SIG-M5 (cell line): ENCODE measurements at places on chromosomes 7 and 10.

DNA sequence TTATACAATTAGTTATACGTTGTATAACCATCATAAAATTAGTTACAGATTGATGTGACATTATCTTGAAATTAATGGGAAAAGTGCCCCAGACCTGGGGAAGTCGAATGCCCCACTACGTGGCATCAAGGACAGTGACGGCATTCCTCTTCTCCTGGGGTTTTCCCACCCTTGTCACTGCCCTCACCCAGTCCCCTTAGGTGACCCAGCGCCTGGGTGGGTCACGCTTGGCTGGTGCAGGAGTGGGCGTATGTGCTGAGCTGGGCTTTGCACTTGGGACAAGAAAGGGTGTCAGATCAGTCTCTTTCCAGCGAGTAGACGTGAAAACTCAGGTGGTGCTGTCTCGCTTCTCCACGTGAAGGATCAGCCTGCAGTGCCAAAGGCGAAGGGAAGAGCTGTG is 7.6 kb downstream of the FOXK1 start:
- no peak for DNase-seq

GRCh38 chr10:14240253-14241189 is 90.2 kb downstream of the FRMD4A start:
- no peak for DNase-seq

DNA sequence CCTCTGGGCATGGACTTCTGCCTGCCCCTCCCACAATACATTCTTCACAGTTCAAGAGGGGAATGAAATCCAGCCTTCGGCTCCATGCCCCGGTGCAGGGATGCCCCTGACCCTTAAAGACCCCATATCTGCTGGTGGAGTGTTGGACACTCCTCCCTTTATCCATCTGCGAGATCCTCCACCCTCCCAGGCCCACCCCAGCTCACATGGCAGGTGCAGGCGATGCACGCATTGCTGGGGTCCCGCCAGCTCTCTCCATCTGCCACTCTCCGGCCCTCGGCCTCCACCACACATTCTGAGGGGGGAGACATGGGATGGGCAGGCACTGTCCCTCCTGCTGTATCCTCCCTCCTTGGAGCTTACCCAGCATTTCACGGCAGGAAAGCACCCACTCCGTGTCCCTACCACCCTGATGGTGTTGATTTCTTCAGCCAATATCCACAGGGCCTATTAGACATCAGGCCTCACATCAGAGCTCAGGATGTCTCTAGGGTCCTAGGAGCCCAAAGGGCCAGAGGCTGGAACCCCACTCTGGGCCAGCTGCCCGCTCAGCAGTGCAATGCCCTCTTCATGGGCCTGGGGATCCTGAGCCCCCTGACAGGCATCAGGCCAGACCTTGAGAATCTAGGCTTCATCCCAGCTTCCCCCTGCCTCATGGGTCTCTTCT is 18.3 kb downstream of the ATP6V1F start:
- DNase-seq, result no peak

DNA sequence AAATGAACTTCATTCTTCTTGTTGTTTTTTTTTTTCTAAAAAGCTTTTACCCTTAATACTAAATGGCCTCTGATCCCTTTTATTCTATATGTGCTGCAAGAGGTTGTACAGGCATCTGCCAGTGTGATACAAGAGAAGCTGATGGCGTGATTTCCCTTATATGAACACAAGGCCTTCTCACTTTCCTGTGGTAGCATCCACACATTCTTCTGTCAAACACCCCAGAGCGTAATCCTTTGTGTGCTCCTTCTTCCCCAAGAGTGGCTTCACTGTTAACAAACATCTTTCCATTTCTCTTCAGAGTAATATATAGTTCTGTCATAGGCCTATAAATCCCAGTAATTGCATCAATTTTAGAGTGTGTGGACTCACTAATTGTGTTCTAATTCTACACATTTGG is 86.3 kb upstream of the CAPZA2 start:
- no peak for DNase-seq

- DNase-seq, result no peak
Observed at GRCh38 chr7:81280531-81280930, 361.7 kb upstream of the SEMA3C start.

GRCh38 chr10:85915245-85915846 is 451.2 kb downstream of the GRID1 start:
- no peak for DNase-seq

- DNase-seq, result no peak
Observed at GRCh38 chr7:1661461-1661860, 8.6 kb upstream of the ELFN1 start.

DNA sequence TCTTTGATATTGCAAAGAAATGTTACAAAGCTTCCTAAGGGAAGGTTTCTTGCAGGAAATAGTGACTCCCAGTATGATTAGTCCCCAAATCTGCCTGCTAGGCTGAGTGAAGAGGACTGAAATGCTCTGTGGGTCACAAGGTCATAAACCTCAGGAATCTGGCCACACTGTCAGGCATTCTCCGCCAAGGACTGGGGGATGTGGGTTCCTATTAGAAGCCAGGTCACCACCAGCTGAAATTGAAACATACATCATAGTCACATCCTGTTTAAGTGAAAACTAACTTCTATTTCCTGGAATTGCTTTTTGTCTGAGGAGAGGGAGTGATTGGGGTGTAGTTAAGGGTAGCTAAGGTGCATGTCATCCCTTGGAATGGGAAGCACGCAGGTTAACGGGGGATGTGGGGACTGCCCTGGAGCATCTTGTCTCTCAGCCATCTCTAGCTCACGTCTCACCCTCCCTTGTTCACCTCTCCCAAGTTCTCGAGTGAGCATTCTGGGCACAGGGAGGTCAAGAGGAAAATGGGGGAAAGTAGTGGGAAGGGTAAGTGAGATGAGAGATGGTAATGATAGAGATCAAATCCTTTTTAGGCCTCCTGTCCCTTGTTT is 12.0 kb upstream of the GSAP start:
- no peak for DNase-seq

- DNase-seq, result no peak
Observed at GRCh38 chr10:103469201-103469600, 9.8 kb downstream of the CALHM3 start.

DNA sequence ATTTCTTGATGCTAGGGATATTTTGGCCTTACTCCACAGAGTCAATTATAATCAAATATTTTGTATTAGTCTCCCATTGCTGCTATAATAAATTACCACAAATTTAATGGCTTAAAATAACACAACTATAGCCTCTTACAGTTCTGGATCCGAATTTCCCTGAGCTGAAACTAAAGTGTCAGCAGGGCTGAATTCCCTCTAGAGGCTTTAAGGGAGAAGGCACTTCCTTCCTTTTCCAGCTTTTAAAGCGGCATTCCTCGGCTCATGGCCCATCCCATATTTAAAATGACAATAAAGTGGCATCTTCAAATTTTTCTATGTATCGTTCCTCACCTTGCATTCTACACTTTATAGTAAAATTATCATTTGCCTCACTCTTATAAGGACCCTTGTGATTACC is 421.4 kb upstream of the ZWINT start:
- no peak for DNase-seq

GRCh38 chr7:119256446-119257131 is 1016.4 kb upstream of the KCND2 start:
- no peak for DNase-seq

GRCh38 chr7:132965951-132966350 is 115.9 kb downstream of the CHCHD3 start:
- DNase-seq, result no peak

DNA sequence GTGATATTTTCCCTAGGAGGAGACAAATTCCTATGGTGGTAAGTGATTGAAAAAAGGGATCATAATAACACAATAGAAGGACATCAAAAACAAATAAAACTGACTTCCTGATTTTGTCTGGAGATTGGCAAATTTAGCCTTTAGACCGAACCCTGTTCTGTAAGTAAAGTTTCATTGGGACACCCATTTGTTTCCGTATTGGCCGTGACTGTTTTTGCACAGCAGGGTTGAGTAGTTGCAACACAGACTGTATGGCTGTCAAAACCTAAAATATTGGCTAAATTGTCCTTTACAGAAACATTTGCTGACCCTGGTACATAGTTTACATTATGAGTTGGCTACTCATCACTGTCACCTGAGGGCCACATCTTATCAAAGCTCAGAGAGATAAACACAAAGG is 168.6 kb downstream of the PRKCQ start:
- DNase-seq, result no peak

DNA sequence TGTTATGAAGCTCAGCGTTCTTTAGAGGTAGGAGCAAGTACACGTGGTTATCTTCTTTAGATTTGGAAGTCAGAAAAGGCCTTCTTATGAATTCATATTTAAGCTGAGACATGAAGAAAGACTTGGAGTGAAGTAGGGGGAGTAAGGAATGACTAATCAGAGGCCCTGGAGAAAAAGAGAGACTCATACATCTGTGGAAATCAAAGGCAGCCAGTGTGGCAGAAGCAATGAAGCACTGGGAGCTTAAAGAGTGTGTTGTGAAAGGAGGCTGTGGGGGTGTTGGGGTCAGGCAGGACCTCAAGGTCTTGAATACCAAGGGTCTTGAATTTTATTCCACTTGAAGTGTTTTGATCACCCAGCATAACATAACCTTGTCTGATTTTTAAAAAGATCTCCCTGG is 35.7 kb upstream of the FGL2 start:
- DNase-seq, result no peak

DNA sequence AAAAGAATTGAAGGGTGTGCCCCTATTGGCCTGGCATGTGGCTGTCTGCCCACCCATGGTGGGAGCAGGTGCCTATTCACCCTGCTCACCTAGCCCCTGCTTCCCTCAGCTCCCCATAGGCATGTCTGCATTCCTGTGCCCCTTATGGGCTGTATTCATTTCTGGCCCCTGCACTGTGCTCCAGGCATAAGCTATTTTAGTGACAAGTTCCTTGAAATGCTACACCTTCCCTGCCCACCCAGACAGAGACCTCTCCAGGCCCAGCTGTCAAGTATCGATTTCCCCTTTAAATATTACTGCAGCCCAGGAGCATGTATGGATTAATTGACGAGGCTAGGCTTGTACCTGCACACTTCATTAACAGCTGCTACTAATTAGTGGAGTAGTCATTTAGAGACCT is 235.4 kb downstream of the RPS24 start:
- no peak for DNase-seq

DNA sequence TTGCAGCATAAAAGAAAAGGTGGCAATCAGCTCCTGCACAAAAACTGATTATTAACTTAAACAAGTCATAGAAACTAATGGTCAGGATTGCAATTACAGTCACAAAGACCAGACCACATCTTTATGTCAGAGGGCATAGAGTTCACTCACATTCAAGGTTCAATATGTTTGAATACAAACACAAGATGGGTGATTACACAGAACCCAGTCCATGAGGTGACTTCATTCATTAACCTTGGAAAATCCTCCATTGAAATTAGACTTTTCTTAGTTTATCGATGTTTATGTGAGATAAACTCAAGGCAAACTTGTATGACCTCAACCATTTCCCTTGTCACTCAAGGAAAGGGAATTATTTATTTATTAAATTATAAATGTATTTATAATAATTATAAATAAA is 388.6 kb upstream of the LRRTM3 start:
- DNase-seq, result no peak

- DNase-seq, result no peak
Observed at GRCh38 chr7:32869716-32870115, 21.8 kb downstream of the KBTBD2 start.

- no peak for DNase-seq
Observed at GRCh38 chr10:100791369-100792058, 46.1 kb downstream of the PAX2 start.

DNA sequence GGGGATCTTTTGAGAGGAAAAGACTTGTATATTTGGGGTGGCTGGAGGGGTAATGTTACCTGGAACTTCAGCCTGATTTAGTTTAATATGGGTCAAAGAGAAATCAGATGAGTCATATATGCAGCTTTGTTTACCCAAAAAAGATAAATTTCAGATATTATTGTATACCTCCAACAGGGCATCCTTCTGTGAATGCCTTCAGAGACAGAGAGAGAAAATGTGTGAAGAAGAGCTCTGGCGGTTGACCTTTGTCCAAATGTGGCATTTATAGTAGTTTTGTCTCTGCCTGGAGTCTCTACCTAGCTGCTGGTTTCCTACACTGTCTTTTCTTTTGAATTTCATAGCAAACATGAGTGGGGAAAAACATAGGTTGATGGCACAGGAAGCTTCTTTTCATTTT is 21.6 kb downstream of the LRMDA start:
- no peak for DNase-seq

- no peak for DNase-seq
Observed at GRCh38 chr7:29247224-29247962, 52.8 kb downstream of the CHN2 start.

- DNase-seq, result no peak
Observed at GRCh38 chr7:80428161-80429054, 83.5 kb downstream of the GNAT3 start.

- no peak for DNase-seq
Observed at GRCh38 chr10:86827639-86828038, 71.2 kb downstream of the BMPR1A start.

DNA sequence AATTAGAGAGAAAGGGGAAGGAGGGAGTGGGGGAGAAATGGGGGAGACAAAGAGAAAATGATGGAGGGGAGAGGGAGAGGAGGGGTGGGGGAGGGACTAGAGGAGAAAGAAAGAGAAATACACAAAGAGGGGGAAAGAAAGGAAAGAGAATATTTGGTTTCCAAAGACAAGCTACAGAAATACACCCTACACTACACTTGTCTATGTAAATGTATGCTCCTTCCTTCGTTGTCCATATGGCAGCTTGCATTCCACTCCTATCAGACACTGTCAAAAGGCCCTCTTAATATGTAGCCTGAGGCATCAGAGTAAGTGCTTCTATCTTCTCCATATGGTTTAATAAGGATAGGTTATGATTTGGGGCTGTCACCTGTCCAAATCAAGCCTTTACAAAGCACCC is 92.8 kb upstream of the FEZF1 start:
- DNase-seq, result no peak

- DNase-seq, result no peak
Observed at GRCh38 chr10:72276013-72276387, 2.3 kb downstream of the DDIT4 start.

- DNase-seq, result no peak
Observed at GRCh38 chr7:37899712-37900247, 16.8 kb downstream of the SFRP4 start.

DNA sequence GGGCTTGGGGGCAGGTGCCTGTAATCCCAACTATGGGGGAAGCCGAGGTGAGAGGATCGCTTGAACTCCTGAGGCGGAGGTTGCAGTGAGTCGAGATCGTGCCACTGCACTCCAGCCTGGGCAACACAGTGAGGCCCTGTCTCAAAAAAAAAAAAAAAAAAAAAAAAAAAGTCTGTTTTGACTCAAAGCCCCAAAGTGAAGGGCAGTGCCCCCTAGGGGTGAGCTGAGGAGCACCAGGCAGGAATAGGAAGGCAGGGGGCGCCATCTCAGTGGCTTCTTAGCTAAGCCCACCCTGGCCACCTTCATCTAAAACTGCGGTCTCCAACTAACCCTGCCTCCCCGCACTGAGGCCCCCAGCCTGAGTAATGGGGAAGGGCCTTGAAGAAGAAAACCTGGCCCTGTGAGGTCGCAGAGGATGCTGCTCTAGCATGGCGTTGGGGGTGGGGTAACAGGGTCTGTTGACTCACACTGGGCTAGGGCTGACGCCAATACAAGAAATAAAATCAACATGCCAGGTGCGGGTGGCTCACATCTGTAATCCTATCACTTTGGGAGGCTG is 9.8 kb downstream of the PODXL start:
- no peak for DNase-seq

GRCh38 chr7:91242097-91242844 is 22.0 kb upstream of the FZD1 start:
- DNase-seq, result no peak

- DNase-seq, result no peak
Observed at GRCh38 chr10:48206482-48207250, 67.8 kb downstream of the FRMPD2 start.

- no peak for DNase-seq
Observed at GRCh38 chr7:147516391-147516790, 1074.2 kb upstream of the C7orf33 start.
